Heart left ventricle (tissue), 16 donors: ENCODE measurements at places on chromosomes 16 and 17.
A peak's percentile ranks its signal among the peaks of the same experiment; 100 is the strongest.

GRCh38 chr16:53988136-53988535 is 284.2 kb downstream of the FTO start:
- no peaks in the 10 kb centered on the region for H3K36me3 ChIP-seq
- no peak overlapping the region for H3K27ac ChIP-seq
- no peak for DNase-seq
- no peaks in the 10 kb centered on the region for H3K27me3 ChIP-seq
- H3K4me3 ChIP-seq, result no peak overlapping the region

GRCh38 chr16:57021757-57022156 is 32.4 kb downstream of the NLRC5 start:
- no peak overlapping the region for H3K4me3 ChIP-seq
- no peaks in the 10 kb centered on the region for H3K27me3 ChIP-seq
- DNase-seq, result no peak
- peaks cover 4% of the 10 kb centered on the region for H3K4me1 ChIP-seq

- DNase-seq, result no peak
- no peak overlapping the region for H3K4me3 ChIP-seq
- H3K4me1 ChIP-seq, result no peaks in the 10 kb centered on the region
- no peak overlapping the region for H3K27ac ChIP-seq
Measured at GRCh38 chr17:9820448-9820847, 1.4 kb downstream of the GSG1L2 start.

DNA sequence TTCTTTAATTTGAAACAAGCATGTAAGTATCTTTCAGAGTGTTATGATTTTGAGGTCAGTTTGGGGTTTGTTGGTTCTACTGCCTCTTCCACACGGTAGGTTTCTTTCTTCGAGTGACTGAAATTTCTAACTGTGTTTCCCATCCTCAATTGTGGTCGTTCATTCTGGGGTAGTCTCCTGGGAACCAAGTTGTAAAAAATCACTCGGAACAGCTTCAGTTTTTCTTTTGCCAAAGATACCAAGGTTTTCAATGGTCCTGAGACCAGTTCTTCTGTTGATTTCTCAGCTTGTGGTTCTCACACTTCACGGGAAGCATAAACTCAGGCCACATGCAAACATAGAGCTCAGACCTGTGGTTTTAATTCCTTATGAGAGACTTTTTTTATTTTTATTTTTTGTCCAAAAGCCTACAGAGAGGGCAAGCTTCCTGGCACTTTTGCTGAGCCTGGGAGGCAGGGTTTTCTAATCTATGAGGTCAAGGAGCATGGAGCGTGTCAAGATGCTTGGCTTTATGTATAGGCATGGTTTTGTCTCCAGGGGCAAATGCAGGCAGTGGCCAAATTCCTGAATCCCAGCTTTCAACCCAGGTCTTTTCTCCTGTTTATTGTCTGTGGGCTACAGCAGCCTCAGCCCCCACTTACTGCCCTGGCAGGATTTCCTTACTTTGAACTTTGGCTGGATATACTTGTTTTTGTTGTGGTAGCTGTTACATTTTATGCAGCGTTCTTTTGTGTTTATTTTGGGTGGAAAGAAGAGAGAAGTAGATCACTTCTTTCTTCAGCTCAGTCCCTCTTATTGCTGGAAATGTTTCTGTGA is 32.9 kb downstream of the HS3ST3A1 start:
- H3K4me3 ChIP-seq, result no peak overlapping the region
- H3K27ac ChIP-seq, result no peak overlapping the region
- H3K36me3 ChIP-seq, result no peaks in the 10 kb centered on the region
- H3K27me3 ChIP-seq, result no peaks in the 10 kb centered on the region
- DNase-seq, result no peak
- H3K4me1 ChIP-seq, result no peaks in the 10 kb centered on the region

DNA sequence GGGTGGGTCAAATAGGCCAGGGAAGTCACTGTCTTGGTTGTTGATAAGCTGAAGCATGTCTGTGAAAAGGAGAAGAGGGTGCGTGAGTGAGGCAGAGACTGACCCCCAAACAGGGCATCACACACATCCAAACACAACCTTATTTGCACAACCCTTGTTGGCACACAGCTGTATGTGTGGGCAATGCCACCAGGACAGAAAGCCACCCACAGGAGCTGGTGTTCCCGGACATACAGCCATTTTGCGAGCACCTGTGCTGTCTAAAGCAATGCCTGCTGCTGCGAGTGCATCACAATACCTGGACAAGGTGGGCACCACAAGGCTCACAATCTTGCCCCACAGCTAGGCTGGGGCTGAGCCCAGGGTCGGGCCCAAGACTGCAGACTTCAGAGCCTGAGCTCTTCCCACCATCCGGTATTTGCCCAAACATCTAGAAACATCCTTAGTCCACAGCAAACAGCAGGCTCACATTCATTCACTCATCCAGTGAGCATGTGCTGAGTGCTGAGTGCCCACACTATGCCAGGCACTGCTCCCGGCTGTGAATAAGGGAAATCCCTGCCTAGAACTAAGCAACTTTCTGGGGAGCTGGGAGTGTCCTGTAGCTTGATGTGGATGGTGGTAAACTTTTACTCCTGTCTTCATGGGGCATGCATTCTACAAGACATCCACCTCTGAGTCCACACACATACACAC is 16.2 kb downstream of the SREBF1 start:
- peaks cover 31% of the 10 kb centered on the region for H3K36me3 ChIP-seq
- H3K4me1 ChIP-seq, result peaks cover 39% of the 10 kb centered on the region
- no peak overlapping the region for H3K27ac ChIP-seq
- H3K27me3 ChIP-seq, result no peaks in the 10 kb centered on the region

- peaks cover 32% of the 10 kb centered on the region for H3K36me3 ChIP-seq
- no peak overlapping the region for H3K4me3 ChIP-seq
- no peaks in the 10 kb centered on the region for H3K27me3 ChIP-seq
- DNase-seq, result no peak
- H3K4me1 ChIP-seq, result no peaks in the 10 kb centered on the region
- no peak overlapping the region for H3K27ac ChIP-seq
Measured at GRCh38 chr17:80904036-80904753, 87.4 kb upstream of the CHMP6 start.

DNA sequence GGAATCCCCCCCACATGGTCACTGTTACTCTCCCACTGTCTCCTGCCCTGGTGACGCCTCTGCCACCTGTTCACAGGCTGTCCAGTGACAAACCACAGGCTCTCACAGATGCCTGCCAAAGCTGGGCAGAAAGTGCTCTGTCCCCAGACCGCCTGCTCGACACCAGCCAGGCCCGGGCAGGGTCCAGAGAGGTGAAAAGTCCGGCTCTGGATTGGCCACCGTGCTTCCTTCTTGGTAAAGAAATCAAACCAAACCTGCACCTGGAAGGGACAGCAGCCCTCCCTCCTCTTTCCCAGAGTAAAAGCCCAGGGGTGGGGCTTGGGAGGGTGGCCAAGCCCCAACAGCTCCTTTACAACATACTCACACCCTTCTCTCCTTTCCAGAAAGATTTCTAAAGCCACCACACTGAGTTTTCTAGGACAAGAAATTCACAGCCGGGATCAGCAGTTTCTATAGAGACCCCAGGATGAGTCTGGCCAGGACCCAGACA is 6.2 kb downstream of the PCGF2 start:
- H3K4me3 ChIP-seq, result no peak overlapping the region
- H3K27me3 ChIP-seq, result no peaks in the 10 kb centered on the region
- H3K27ac ChIP-seq, result peak overlapping the region; percentile 80
- H3K36me3 ChIP-seq, result peaks cover 31% of the 10 kb centered on the region

- no peak overlapping the region for H3K27ac ChIP-seq
- no peaks in the 10 kb centered on the region for H3K4me1 ChIP-seq
- H3K4me3 ChIP-seq, result no peak overlapping the region
- no peaks in the 10 kb centered on the region for H3K36me3 ChIP-seq
Measured at GRCh38 chr17:2894782-2895181, 98.5 kb downstream of the RAP1GAP2 start.
